Breast epithelium (tissue), 4 donors: ENCODE measurements at places on chromosomes 1 and 21. TPM values are rescaled to one million over a fixed set of nuclear protein-coding genes. Genes with fewer than 3 reads are reported as not detected.
A peak's percentile ranks its signal among the peaks of the same experiment; 100 is the strongest.

AHDC1 gene
- 15.4 TPM for total RNA-seq

NHLH1 gene
- total RNA-seq = not detected

PCNT gene
- total RNA-seq = 28.5 TPM

SLC16A4 gene
- total RNA-seq = 14.4 TPM

SYCP1 gene
- total RNA-seq = not detected

IRF2BP2 gene
- 108 TPM for total RNA-seq

DCST1 gene
- total RNA-seq = 0.44 TPM

GJB5 gene
- 1.3 TPM for total RNA-seq

GRCh38 chr1:9294405-9294773 lies 1.7 kb downstream of the SPSB1 start:
- H3K4me1 ChIP-seq = no peaks in the 10 kb centered on the region
- H3K27ac ChIP-seq = peak overlapping the region; percentile 94
- peak overlapping the region; percentile 98 for H3K4me3 ChIP-seq
- H3K36me3 ChIP-seq = no peaks in the 10 kb centered on the region
- H3K27me3 ChIP-seq = no peaks in the 10 kb centered on the region

DNA sequence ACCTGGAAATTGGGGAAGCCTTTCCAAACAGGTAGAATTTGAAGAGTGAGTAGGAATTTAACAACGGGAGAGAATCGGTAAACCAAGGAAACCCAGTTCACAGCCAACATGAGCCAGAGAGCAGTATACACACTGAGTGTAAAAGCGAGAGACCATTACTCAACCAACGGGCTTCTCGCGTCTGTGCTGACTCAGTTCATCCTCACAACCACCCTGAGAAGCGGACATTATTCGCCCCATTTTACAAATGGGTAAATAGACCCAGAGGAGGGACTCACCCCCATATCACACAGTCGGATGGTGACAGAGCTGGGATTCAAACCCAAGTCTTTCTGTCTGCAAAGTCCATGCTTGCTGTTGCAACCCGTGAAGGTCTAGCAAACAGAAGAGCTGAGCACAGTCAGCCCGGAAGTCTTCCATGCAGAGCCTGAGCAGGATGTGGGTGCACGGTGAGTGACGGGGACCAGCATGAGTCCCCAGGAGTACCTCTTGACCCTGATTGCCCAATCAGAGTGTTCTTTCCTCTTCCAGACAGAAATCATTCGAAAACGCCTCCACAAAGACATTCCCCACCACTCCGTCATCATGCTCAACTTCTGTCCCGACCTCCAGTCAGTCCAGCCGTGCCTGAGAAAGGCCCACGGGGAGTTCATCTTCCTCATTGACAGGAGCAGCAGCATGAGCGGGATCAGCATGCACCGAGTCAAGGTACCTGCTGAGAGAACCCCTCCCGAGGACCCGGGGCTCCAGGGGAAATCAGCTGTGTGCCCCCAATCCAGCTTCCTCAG lies 32.3 kb downstream of the VWA5B1 start:
- no peak for DNase-seq
- no peak overlapping the region for H3K27ac ChIP-seq
- no peaks in the 10 kb centered on the region for H3K27me3 ChIP-seq
- no peak overlapping the region for H3K4me3 ChIP-seq
- peaks cover 8% of the 10 kb centered on the region for H3K4me1 ChIP-seq

DNA sequence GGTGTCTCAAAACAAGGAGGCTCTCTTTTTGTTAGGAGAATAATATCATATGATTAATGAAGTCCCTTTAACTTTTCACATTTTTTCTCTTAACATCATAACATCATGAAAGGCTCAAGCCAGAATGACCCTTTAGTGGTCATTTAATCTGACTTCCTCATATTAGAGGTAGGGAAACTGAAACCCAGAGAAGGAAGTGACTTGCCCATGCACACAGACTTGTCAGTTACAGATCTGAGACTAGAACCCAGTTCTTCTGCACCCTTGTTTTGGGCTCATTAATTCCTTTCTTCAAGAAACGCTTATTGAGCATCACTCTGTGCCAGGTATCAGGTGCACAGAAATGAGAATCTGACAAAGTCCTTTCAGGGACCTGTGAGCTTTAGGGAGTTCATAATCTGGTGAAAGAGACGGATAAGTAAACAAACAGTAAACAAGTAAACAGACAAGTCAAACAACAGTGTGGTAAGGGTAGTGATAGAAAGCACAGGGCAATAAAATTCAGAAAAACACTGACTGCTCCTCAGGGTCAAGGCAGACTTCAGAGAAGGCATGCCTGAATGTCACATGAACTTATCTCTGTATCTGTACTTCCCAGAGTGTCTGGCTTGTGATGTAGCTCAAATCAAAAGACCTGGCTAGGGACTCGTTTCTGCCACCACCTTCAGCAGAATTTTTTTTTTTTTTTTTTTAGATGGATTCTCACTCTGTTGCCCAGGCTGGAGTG lies 38.3 kb upstream of the OSBPL9 start:
- no peaks in the 10 kb centered on the region for H3K27me3 ChIP-seq
- H3K36me3 ChIP-seq = no peaks in the 10 kb centered on the region
- no peak for DNase-seq
- no peak overlapping the region for H3K27ac ChIP-seq
- H3K4me1 ChIP-seq = no peaks in the 10 kb centered on the region

GRCh38 chr1:172068334-172068733 lies 227.0 kb downstream of the DNM3 start:
- H3K27me3 ChIP-seq = no peaks in the 10 kb centered on the region
- no peak overlapping the region for H3K4me3 ChIP-seq
- H3K27ac ChIP-seq = no peak overlapping the region

DNA sequence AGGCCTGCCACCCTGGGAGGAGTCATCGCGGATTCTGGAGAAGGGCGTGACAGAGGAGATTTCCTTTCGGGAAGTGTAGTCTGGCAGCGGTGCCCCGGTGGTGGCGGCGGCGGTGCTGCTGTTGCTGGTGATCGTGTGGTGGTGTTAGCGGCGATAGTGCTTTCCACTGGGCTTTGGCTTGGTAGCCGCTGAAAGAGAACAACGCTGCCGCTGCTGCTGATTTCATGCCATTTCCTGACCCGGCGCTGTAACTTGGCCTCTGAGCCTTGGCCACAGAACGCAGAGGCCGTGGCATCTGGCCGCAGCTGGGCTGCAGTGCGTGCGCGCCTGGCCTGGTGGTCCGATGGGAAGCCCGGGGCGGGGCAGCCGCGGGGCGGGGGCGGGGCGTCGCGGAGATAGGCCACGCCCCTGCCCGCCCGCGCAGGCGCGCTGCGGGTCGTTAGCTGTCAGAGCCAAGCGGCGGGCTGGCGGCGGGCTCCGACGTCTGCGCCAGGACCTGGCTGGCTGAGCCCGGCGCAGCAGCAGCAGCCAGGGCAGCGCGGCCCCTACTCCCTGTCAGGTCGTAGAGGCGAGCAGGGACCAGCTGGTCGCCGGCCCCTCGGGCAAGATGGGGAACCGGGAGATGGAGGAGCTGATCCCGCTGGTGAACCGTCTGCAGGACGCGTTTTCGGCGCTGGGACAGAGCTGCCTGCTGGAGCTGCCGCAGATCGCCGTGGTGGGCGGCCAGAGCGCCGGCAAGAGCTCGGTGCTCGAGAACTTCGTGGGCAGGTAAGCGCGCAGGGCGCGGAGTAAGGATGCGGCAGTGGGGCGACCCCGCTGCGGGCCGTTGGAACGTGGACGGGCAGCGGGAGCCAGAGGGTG lies at the start of gene DNM3:
Gene DNM3 (plus strand): TSS at position 449 of the 861 bp plus-strand sequence. CDS start 159 bp downstream, at position 608.
- no peaks in the 10 kb centered on the region for H3K4me1 ChIP-seq
- H3K27me3 ChIP-seq = no peaks in the 10 kb centered on the region
- H3K4me3 ChIP-seq = peak within 1 kb of the TSS; percentile 71
- no peaks in the 10 kb centered on the region for H3K36me3 ChIP-seq
- H3K27ac ChIP-seq = peak within 1 kb of the TSS; percentile 61

DNA sequence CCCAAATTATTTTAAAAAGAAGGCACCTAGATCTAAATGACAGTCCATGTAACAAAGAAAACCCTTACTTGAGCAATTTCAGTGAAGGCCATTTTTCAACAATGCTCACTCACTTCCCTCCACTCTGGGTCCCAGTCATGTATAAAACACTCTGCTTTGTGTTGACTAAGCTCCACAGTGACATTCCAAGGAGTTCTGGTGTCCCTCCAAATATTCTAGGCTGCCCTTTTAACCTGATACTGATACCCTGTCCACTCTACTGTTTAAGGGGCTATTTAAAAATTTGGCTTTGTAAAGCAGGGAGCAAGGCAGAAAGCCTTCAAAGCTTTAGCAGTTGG lies 73.6 kb downstream of the GNG12 start:
- no peaks in the 10 kb centered on the region for H3K4me1 ChIP-seq
- DNase-seq = no peak
- H3K36me3 ChIP-seq = no peaks in the 10 kb centered on the region
- no peaks in the 10 kb centered on the region for H3K27me3 ChIP-seq
- H3K27ac ChIP-seq = peak overlapping the region; percentile 65
- no peak overlapping the region for H3K4me3 ChIP-seq

DNA sequence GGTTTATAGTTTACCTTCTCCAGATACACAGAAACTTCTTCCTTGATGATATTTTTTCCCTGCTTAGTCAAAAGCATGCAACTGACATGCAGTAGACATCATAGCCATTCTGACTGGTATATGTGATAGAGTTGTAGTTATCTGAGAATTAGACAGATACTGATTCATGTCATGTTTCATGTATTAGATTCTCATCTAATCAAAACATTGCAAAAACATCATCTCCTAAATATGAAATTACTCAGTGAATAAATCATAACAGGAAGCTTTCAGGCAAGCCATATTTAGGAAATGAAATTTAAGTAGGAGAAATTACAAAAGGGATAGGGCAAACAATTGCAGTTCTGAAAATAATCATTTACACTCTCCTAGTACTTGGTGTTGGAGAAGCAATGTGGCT lies 38.4 kb upstream of the ASB17 start:
- no peaks in the 10 kb centered on the region for H3K27me3 ChIP-seq
- no peak overlapping the region for H3K27ac ChIP-seq
- H3K4me1 ChIP-seq = no peaks in the 10 kb centered on the region
- no peak overlapping the region for H3K4me3 ChIP-seq
- DNase-seq = no peak
- H3K36me3 ChIP-seq = no peaks in the 10 kb centered on the region

GRCh38 chr1:182192966-182193365 lies 131.5 kb upstream of the ZNF648 start:
- no peaks in the 10 kb centered on the region for H3K27me3 ChIP-seq
- no peak for DNase-seq
- H3K4me3 ChIP-seq = no peak overlapping the region
- peak overlapping the region; percentile 4 for H3K27ac ChIP-seq
- no peaks in the 10 kb centered on the region for H3K4me1 ChIP-seq

- no peaks in the 10 kb centered on the region for H3K36me3 ChIP-seq
- no peak overlapping the region for H3K4me3 ChIP-seq
- DNase-seq = no peak
- peaks cover 12% of the 10 kb centered on the region for H3K27me3 ChIP-seq
- H3K4me1 ChIP-seq = no peaks in the 10 kb centered on the region
These were observed 6.6 kb upstream of the PRRX1 start for GRCh38 chr1:170657275-170657853.

DNA sequence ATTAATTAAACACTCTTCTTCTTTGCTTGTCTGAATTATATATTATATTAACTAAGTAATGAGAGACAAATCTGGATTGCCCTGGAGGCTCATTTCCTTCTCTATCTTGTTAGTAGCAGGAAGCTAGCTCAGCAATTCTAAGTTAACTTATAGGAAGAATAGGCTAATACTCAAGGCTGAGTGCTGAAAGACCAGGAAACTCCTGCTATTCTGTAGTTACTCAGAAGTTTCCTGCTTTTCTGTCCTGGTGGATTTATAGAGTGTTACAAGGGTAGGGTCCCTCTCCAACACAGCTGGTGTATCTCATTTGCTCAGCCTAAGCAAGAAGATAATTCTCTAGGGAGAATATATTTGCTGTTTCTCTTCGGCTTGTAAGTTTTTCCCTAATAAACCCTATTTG lies 29.2 kb downstream of the HSPA13 start:
- H3K27me3 ChIP-seq = no peaks in the 10 kb centered on the region
- no peaks in the 10 kb centered on the region for H3K4me1 ChIP-seq
- H3K4me3 ChIP-seq = no peak overlapping the region
- peaks cover 5% of the 10 kb centered on the region for H3K36me3 ChIP-seq

- no peak overlapping the region for H3K27ac ChIP-seq
- H3K4me3 ChIP-seq = no peak overlapping the region
- DNase-seq = no peak
These were observed 9.3 kb upstream of the CTRC start for GRCh38 chr1:15428815-15429435.

DNA sequence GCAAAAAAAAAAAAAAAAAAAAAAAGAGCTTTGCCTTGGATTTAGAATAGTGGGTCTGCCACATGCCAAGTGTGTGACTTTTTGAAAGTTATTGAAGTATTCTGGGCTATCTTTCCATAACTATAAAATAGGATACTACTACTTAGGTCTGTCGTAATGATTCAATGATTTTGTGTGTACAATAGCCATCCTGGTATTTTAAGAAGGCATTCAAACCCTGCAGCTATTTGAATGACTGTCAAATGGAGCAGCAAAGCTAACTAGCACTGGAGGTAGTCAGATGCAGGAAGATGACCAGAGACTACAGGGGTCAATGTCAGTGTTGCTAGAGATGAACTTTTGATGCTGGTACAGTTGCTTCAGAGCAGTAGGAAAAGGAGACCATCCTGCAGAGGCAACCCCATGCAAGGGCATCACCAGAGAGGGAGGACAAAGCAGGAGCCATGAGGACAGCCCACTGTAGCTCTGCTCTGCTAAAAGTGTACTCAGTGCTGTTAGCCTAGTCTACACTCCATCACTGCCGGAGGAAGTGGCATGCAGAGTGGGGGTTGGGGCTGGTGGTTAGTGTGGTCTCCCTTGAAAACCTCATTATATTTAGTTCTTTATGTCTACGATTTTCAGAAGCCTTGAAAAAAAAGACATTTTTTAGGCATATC lies 29.0 kb downstream of the DUSP10 start:
- no peaks in the 10 kb centered on the region for H3K27me3 ChIP-seq
- H3K4me1 ChIP-seq = no peaks in the 10 kb centered on the region
- H3K4me3 ChIP-seq = no peak overlapping the region

DNA sequence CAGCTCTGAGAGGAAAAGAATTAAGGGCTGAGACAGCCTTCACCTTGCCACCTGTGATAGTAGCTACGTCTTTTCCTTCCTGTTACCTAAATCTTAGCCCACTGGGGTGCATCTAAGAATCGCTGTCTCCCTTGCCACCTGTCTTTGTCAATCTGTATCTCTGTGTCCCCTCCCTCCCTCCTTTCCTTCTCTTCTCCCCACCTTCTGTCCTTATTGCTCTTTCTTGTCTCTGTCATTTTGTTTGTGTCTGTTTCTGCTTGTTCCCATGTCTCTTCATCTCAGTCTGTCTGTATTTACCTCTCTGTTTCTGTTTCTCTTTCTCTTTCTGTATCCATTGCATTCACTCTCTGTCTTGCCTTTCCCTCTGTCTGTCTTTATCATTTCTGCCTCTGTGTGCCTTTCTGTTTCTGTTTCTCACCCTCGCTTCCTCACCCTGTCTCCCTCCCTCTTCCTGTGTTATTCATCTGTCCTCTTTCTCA lies 30.2 kb downstream of the SLC22A15 start:
- H3K4me3 ChIP-seq = no peak overlapping the region
- no peaks in the 10 kb centered on the region for H3K27me3 ChIP-seq
- no peak overlapping the region for H3K27ac ChIP-seq
- no peak for DNase-seq
